ENCODE measurements at places on chromosomes 2 and 18. TPM values are rescaled to one million over a fixed set of nuclear protein-coding genes. Genes with fewer than 3 reads are reported as not detected.

Gene PHLPP1
- total RNA-seq = 6.6 TPM

Gene LHCGR
- total RNA-seq = not detected

Gene MAL
- not detected for total RNA-seq

Gene RAMP1
- 13.1 TPM for total RNA-seq

Gene TEKT4
- not detected for total RNA-seq

Gene ANTXR1
- 25.6 TPM for total RNA-seq

Gene FANCL
- total RNA-seq = 38.3 TPM

Gene MAP3K19
- not detected for total RNA-seq

Gene FBXO41
- total RNA-seq = 2.1 TPM

Gene DSG4
- not detected for total RNA-seq
